HFFc6 (cell line): ENCODE measurements at places on chromosomes 7 and 10. TPM values are rescaled to one million over a fixed set of nuclear protein-coding genes. Genes with fewer than 3 reads are reported as not detected.

- DNase-seq, result no peak
These were observed 218.0 kb upstream of the ZNF32 start for GRCh38 chr10:43866712-43867111.

Gene MMRN2
- 0.77 to 1.3 TPM (median 0.93 TPM) in 3 replicates for total RNA-seq

GRCh38 chr10:79142064-79142491 is 73.3 kb downstream of the ZMIZ1 start:
- peak; percentile 49 for DNase-seq

- DNase-seq, result no peak
These were observed 184.5 kb downstream of the ADAM12 start for GRCh38 chr10:126203746-126204145.

GRCh38 chr7:91266689-91267090 is 2.5 kb downstream of the FZD1 start:
- DNase-seq, result no peak

Gene WNT16
- 0.17 to 0.22 TPM in 2 of 3 replicates, not detected in the other for total RNA-seq

- no peak for DNase-seq
These were observed 46.1 kb downstream of the CABCOCO1 start for GRCh38 chr10:61708846-61709245.

DNA sequence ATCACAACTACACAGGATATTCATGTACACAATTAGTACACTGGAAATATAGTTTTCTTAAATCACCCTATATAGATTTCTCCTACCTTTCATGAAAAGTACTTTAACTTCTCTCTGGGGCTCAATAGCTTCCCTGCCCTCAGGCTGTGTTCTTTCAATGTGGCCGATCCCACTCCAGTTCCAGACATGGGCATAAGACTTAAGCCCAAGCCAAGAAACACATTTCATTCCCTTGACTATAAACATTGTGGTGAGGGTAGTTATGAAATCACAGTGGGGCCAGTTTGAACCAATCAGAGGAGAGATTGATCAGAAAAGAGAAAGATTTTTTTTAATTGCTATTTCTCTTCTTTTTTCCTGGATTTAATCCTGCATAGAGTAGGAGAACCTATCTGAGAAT is 904.6 kb upstream of the SORCS1 start:
- no peak for DNase-seq

GRCh38 chr7:106418094-106418493 is 133.3 kb upstream of the NAMPT start:
- no peak for DNase-seq

DNA sequence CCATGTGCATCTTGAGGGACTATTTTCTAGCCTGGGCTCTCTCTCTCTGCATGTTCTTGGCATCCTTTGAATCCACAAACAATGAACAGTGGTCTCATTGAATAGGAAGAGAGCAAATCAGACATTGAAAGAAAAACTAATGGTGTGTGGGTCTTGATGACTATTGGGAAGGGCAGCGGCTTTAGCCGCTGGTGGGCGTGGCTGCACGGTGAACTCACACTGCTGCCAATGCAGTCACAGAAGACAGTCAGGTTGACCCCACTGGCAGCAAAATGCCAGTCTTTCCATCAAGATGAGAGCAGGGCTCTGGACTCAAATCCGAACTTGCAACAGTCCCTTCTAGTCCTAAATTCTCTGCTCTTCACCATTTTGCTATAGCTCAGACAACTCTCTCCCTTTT is 91.0 kb downstream of the ADARB2 start:
- no peak for DNase-seq

GRCh38 chr7:147858421-147858820 is 732.1 kb upstream of the C7orf33 start:
- no peak for DNase-seq

Gene CNTNAP2
- 0.21 TPM in 1 of 3 replicates, not detected in the others for total RNA-seq

GRCh38 chr7:129144834-129145668 is 544 bp downstream of the TSPAN33 start:
- no peak for DNase-seq

DNA sequence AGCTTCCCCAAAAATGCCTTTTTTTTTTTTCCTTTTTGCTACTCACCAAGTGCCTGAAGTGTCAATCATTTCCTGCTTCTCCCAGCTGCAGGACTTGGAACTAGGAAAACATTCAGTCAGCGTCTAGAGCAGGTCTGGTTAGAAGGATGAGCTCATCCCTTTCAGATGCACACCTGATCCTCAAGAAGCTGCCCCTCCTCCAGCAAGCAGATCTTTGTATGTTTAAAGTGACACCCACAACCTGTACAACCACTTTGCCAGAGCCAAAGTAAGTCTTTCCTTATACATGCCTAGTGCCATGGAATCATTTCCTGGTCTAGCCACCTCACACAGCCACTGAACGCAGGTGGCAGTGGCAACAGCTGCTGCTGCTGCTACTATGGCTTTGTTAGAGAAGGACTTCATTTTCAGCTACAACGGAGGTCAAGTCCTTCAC is 10.4 kb upstream of the USP54 start:
- no peak for DNase-seq

GRCh38 chr10:35422228-35422627 is 85.9 kb downstream of the CCNY start:
- peak; percentile 19 for DNase-seq

GRCh38 chr7:135978624-135979023 is 1.5 kb upstream of the MTPN start:
- DNase-seq, result no peak

DNA sequence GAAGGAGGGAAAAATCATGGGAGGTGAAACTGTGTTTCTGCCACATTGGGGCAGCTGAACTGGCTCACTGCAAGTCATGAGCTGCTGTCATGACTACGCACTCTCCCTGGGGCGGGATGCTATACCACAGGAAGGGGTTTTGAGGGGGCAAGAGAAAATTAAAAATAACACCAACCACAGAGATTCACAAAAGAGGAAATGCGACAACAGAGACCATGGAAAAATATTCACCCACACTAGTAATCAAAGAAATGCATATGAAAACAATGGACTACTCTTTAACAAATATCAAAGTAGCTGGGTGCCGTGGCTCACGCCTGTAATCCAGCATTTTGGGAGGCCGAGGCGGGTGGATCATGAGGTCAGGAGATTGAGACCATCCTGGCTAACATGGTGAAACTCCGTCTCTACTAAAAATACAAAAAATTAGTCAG is 65.2 kb upstream of the TM9SF3 start:
- DNase-seq, result no peak

DNA sequence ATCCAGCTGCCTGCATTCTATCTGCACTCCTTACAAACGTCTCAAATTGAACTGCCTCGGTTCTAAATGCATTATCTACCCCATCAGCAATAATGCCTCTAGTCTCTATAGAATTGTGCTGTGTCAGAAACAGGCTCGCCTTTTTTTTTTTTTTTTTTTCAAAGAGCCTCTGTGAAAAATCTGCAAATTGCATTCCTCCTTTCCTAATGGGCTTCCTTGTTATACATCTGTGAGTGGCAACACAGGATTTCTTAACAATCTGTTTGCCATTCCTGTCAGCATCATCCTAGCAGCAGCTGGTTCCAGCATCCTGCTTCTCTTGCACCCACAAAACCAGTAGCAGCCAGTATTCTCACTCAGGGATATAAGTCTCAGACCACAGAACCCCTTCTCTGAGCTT is 413.5 kb upstream of the SEMA3D start:
- DNase-seq, result no peak

DNA sequence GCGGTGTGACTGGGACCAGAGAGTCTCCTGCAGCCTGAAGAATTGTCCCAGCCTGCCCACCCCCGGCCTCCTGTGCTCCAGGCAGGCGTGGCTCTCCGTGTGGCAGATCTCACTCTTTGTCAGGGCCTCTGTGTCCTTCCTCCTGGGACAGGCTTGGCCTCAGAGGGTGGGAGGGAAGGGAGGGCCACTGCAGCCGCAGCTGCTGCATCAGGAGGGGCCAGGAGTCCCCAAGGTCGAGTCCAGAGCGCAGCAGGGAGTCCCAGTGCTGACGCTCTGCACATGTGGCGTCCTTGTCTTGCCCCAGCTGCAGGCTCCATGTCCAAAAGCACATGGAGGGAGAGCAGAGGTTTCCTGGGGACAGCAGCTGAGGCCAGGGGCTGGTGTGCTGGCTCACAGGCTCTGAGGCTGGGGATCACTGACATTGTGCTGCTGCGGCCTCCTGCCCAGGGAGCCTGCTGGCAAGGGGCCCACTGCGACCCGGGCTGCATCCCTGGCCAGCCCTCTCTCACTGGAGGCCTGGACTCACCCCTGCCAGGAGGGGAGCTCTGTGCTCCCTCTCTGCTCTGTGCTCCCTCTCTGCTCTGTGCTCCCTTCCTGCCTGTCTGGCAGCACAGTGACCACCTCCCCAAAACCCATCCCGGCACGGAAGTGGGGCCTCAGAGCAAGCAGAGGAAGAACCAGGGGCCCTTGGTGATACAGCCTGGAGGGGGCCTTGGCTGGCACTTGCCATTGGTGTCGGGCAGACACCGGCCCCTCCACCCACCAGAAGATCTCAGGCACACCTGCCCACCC is 114.6 kb upstream of the RET start:
- DNase-seq, result no peak

DNA sequence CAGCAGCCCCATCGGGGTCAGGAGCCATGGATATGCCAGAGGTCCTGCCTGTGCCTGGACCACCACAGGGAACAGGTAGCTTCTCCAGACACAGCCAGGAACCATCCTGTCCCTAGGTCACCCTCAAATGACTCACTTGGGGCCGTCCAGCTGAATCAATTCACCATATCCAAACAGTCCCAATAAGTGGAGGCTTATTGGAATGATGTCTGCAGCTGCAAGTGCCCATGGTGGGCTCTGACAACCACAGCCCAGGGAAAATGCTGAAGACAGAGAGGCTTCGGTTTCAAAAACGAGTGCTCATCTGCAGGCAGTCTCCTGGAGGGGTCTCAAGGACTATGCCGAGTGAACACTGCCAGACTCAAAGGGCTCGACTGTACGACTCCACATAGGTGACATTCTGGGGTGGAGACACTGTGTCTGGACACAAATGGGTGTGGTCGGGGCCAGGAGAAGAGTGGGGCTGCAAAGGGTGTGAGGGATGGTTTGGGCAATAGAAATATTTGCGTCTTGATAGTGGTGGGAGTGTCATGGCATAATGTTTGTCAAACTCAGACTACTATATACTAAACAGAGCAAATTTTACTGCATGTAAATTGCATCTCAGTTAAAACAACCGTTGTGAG is 204.8 kb downstream of the TNS3 start:
- no peak for DNase-seq

- DNase-seq, result no peak
These were observed 2.5 kb downstream of the PSAP start for GRCh38 chr10:71848325-71849275.

Gene WASHC2A
- total RNA-seq, result 36.9 to 43.9 TPM (median 41.2 TPM) in 3 replicates

Gene PDLIM1
- total RNA-seq, result 143 and 150 TPM in 2 replicates

- no peak for DNase-seq
These were observed 97.4 kb downstream of the TWIST1 start for GRCh38 chr7:19020062-19020461.

Gene PLEKHS1
- not detected in 2 replicates for total RNA-seq

GRCh38 chr7:30707391-30708357 is 25.4 kb upstream of the CRHR2 start:
- no peak for DNase-seq

DNA sequence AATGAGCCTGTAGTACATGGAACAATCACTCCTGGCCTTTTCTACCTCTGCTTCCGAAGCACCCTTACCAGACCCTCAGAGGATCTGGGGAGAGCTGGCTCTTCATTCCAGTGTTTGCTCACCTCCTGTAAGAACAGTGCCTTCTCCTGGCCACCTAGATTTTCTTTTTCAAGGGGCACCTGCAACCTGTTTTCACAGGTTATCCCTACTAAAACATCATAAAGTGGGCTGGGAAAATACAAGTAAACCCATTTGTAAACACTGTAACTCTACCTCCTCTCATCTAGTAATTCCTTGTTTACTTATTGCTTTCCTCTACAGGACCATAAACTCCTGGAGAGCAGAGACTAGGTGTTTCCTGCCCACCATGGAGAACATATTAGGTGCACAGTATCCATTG is 1.1 kb downstream of the PIK3AP1 start:
- DNase-seq, result no peak

DNA sequence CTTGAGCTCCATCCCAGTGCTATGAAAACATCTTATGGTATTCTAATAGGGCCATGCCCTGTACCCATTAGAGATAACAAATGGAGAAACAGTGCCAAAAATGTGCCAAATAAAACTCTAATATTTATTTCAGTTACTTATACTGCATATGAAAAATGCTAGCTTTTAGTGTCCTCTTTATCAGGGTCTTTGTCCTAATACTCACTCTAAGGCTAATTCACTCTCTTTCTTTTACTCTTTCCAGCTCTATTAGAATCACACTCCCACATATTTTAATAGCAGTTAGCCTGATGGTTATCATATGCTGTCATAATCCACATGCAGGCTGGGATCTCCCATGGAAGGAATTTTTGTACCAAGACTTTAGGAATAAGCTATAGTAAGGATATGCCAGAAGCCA is 408.4 kb downstream of the ETV1 start:
- no peak for DNase-seq

DNA sequence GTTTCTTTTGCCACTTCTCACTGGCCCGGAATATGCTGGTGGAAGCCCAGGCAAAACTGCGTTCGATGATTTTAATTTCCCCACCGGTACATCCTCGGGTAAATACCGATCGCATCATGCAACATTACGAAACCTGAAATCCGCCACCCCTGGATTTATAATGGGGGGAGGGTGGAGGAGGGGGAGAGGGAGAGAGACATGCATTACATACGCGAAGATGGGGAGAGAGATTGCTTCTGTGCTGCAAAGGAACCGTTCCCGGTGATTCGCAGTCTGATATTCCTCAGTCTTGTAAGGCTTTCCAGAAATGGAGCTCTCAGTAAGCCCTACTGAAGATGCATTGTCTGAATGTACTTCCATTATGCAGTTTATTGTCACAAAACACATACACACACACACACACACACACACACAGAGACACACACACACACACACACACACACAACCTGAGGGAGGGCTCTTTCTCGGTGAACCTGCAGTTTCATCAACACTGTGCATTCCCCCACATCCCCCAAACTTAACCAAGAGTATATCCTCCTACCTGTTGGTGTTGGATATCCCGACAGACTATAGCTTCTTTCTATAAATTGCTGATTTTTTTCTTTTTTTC is 741 bp downstream of the GPR85 start:
- DNase-seq, result peak; percentile 1
